ENCODE measurements at places on chromosomes 1 and 21. TPM values are rescaled to one million over a fixed set of nuclear protein-coding genes. Genes with fewer than 3 reads are reported as not detected.

- DNase-seq: no peak
These were observed 117.1 kb upstream of the DUSP10 start for GRCh38 chr1:221858818-221859611.

GRCh38 chr1:180156631-180157091, 2.0 kb downstream of the QSOX1 start:
- DNase-seq: no peak

DNA sequence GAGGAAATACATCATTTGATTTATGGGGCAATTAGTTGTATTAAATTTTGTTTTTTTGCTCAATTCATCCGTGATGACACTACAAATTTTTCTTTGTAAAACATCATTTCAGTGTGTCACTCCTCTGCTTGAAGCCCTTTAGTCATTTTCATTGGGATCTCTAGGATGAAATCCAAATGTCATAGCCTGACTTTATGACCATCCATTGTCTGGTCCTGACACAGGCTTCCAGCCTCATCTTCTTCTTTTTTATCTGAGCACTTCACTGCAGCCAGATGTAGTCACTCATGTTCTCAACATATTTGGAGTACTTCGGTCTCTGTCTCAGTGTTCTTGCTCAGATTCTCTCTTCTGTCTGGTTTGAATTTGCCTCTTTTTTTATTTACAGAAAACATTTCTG, 173.1 kb downstream of the HMCN1 start:
- DNase-seq: no peak

DNA sequence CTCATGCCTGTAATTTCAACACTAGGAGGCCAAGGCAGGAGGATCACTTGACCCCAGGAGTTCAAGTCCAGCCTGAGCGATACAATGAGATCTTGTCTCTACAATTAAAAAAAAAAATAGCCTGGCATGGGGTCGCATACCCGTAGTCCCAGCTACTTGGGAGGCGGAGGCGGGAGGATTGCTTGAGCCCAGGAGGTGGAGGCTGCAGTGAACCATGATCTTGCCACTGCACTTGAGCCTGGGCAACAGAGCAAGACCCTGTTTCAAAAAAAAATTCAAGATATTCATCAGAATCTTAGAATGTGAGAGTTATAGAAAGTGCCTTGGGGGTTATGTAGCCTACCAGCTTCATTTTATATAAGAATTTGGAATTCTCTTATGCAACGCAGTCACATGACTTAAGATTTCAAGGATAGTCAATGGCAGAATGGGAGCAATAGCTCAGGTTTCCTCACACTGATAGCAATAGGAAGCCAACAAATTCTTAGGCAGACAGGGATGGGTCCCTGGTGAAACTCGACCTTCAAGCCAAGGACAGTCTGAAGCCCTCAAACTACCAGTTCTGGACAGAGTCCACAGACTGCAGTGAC, 462.5 kb downstream of the SETD4 start:
- no peak for DNase-seq

- DNase-seq: no peak
These were observed 8.5 kb downstream of the IRF2BP2 start for GRCh38 chr1:234601301-234602017.

GRCh38 chr1:231518485-231519034, 9.9 kb upstream of the TSNAX start:
- DNase-seq: no peak

GRCh38 chr1:28751315-28752060, 14.7 kb downstream of the YTHDF2 start:
- no peak for DNase-seq

- DNase-seq: no peak
These were observed 72.3 kb upstream of the ARTN start for GRCh38 chr1:43861337-43861736.

DNA sequence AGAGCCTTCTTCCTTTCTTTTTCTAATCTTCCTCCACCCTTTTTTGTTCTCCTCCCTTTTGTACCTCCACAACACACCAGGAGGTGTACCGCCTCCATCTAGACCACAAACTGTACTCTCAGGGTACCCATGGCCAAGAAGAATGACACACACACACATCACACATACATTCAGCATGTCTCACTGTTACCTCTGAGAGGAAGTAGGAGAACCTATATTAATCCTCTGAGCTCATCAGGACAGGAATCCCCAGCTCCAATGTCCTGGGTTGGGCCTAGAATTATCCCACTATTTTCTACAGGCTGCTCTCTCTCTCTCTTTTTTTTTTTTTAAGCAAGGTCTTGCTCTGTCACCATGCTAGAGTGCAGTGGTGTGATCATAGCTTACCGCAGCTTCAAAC, 36.7 kb downstream of the ATP2B4 start:
- DNase-seq: no peak

- no peak for DNase-seq
These were observed 266.0 kb downstream of the GPR52 start for GRCh38 chr1:174713796-174714195.

- no peak for DNase-seq
These were observed 32.2 kb upstream of the HNRNPU start for GRCh38 chr1:244896550-244896949.

DNA sequence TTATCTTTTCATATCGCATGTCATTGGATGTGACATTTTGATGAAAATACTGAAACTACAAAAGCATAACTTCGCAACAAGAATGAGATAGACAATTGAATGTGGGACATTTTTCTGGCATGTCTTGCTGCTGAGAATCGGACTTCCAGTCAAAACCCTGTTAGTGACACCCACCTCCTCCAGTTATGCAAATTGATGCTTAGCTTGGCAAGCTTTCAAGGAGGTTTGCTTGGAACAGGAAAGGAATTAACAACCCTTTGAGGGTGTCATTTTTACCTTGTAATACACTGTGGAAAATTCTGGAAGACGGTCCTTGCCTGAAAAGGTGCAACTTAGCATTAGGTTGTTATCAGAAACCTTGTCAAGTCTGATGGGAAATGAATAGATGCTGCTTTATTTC, 38.8 kb upstream of the FAM3B start:
- DNase-seq: no peak

- no peak for DNase-seq
These were observed 550 bp upstream of the SYT11 start for GRCh38 chr1:155858800-155859233.

The CAMK1G gene
- total RNA-seq: not detected

The HSD11B1 gene
- total RNA-seq: not detected

Data from esophagus squamous epithelium (tissue), 5 donors.